MV-4-11 (cell line): ENCODE measurements at places on chromosomes 4 and X.

DNA sequence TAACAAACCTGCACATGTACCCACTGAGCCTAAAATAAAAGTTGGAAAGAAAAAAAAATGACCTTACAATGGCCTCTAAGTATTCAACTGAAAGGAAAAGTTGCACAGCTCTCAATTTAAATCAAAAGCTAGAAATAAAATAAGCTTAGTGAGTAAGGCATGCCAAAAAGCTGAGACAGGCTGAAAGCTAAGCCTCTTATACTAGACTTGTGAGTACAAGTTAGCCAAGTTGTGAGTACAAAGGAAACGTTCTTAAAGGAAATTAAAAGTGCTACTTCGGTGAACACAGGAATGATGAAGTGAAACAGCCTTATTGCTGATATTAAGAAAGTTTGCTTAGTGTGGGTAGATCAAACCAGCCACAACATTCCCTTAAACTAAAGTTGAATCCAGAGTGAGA lies 707.9 kb upstream of the PITX2 start:
- no peak for DNase-seq

- DNase-seq: no peak
Measured at GRCh38 chr4:56860781-56861180, 39.3 kb upstream of the SPINK2 start.

DNA sequence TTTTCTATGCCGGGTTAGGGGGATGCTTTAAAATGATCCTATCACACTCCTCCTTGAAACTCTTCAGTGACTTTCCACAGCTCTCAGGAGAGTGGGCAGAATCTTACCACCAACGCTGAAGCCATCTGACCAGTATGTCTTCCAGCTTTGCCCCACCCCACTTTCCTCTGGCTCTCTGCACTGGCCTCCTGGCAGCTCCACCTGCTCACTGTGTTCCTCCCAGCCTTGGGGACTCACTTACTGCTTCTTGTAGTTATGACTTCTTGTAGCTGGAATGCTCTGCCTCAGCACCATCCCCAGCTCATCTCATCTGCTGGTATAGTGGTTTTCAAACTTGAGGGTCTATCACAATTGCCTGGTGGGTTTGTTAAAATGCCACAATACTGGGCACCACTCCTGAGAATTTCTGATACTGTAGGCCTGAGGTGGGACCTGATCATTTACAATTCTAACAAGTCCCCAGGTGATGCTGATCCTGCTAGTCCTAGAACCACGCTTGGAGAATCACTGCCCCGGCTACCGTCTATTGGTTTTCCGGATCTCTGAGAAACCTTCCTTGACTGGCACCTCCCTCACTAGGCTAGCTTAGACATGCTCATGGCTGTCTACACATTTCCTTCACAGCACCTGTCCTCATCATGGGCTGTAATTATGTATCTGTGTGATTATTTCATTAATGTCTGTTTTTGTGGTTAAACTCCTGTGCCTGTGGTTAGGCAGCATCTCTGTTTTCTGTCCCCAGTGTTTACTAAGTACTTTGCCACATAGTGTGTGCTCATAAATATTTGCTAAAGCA lies 152.2 kb downstream of the MGST2 start:
- no peak for DNase-seq

- no peak for DNase-seq
Measured at GRCh38 chr4:81314897-81315470, 100.0 kb upstream of the PRKG2 start.
